ENCODE measurements at places on chromosomes 2 and 18.

DNA sequence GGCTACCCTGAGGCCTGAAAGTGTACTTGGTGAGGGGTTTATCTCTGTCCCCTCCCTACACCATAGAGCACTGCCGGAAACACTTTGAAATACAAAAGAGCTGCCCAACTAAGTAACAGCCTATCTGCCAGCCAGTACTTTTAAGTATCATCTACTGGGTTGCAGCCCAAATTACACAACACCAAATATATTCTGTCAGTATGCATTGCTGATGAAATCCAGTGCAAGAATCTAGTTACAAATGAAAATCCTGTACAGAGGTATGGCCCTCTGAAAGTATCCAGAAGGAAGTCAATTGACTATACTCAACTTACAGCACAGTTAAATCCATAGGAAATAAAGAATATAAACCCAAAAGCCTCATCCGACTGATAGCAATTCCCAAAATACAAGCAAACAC is 280.8 kb downstream of the CCDC85A start:
- DNase-seq: no peak

DNA sequence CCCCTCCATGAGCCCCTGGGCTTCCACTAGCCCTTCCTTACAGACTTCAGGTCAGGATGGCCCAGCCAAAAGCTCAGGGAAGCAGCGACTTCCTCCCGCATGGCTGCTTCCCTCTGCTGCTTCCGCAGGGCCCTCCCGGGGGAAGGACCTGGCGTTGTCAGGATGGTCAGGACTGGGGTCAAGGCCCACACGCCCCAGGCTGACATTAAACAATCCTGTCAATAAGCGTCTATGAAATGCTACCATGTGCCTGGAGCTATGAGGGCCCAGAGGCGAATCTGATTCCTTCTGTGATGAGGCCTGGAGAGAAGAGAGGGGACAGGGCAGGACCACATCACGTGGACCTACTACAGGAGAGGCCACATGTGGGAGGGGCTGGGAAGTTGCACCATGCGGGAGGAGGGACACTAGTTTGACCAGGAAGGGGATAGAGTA is 17.3 kb downstream of the CYS1 start:
- no peak for DNase-seq

DNA sequence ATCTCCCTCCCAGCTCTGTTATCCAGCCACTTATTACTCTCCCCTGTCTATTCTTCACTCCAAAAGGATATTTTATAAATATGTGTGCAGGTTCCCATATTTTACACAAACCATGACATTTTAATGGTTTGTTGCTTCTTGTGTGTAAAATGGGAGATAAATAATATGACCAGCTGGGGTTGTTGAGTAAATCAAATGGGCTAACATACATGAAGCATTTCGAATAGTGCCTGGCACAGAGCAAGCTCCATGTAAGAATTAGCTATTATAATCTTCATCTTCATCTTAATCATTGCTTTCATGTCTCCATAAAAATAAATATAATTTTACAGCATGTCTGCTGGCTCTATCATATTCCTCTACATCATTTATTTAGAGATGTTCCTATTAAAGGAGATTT is 283.1 kb downstream of the RAD51AP2 start:
- DNase-seq: no peak

DNA sequence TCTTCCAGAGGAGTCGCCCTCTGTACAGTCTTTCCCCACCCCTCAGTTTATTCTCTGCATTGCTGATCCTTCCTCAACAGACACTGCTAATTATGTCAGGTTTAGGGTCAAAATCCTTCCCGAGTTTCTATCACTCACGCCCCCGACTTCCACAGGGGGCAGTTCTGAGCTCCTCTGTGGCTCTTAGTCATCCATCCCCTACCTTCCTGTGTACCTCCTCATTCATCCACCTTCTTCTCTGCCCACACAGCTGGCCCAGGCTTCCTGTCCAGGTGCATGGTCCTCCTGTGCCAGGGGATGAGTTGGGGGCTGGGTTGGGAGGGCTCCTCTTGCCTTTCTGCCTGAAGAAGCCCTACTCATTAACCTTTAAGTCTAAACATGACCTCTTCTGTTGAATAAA is 202.9 kb downstream of the ARL4C start:
- peak; percentile 22 for DNase-seq

GRCh38 chr2:77009307-77009706 is 512.9 kb downstream of the LRRTM4 start:
- no peak for DNase-seq

DNA sequence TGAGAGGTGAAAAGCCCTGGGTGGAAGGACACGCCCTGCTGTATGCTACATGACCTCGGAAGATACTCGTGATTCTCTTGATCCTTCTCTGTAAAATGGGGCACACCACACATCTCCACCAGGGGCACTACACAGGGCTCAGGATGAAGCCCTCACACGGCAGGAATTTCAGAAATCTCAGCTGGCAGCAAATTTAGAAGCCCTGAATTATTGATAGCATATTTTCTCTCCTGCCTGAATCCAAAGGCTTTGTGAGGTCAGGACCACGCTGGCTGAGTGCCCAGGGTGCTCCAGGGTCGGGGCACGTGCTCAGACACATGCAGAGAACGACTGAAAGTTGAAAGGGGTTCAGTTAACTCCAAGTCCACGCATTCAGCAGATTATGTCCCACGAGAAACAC is 42.1 kb upstream of the GALR1 start:
- peak; percentile 65 for DNase-seq

- no peak for DNase-seq
Measured at GRCh38 chr2:216202626-216203250, 93.6 kb downstream of the XRCC5 start.

DNA sequence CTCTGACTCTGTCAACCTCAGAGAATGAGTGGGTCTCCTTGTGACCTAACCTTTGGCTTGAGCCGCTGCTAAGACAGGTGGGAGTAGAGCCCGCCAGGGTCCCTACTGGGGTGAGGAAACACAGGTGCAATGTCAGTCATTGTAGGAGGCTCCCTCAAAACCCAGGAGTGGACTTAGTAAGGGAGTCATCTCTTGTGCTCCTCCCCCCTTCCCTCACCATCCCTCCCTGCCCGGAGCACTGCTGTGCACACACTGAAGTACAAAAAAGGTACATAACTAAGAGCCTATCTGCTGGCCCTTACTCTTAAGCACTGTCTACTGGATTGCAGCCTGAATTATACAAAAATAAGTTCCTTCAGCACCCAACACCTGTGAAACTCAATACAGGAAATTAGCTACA is 77.2 kb downstream of the MYO3B start:
- DNase-seq: no peak

DNA sequence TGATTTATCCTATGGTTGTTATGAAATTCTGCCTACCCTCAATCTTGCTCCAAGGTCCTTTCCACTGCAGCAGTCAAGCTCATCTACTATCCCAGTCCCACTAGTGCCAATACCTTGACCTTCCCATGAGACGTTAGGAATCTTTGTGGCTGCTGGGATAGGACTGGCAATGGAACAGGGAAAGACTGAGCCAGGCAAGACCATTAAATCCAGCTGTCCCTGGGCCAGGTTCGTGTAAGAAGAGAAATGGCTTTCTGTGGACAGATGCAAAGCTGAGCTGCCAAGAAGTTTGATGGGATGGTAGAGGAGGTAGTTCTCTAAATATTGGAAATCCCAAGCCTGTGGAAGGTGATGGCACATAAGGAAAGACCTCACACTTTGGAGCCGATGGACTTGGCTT is 50.1 kb upstream of the TMEM17 start:
- DNase-seq: no peak

DNA sequence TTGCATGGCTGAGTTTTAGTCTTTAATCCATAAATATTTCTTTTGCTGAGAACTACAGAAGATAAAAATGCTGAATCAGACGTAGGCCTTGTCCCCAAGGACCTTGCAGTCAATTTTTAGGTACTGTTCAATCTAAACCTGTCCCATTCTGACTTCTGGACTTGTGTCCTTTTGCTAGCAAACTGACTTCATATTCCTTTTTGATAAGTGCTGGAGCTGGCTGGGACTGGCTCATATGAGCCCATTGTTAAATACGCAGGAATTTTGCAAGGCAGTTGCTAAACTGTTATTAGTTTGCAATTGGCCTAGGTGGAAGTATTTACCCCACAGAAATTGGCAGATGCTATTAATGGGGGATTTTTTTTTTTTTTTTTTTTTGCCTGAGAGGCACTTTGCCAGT is 941.4 kb downstream of the DCC start:
- no peak for DNase-seq

- no peak for DNase-seq
Measured at GRCh38 chr2:55837073-55837472, 86.5 kb downstream of the EFEMP1 start.

DNA sequence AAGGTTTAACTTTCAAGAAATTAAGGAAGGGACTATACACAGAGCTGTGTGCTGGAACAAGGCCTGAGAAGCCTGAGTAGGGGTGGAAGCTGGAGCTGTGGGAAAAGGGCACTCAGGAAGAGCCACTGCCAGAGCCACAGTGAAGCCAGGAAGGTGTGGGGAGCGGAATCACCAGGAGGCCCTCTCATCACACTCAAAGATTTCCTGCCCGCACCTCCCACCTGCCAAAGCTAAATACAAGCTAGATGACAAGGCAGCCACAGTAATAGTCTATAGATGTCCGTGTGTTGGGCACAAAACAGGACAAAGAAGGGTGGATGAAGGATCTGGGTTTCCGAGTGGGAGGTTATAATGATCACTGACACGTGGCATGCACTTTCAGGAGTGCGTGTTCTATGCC is 126.0 kb downstream of the ZNF532 start:
- DNase-seq: no peak

GRCh38 chr2:47083005-47083404 is 72.1 kb downstream of the STPG4 start:
- DNase-seq: no peak

- no peak for DNase-seq
Measured at GRCh38 chr18:2774669-2775068, 72.1 kb upstream of the EMILIN2 start.

DNA sequence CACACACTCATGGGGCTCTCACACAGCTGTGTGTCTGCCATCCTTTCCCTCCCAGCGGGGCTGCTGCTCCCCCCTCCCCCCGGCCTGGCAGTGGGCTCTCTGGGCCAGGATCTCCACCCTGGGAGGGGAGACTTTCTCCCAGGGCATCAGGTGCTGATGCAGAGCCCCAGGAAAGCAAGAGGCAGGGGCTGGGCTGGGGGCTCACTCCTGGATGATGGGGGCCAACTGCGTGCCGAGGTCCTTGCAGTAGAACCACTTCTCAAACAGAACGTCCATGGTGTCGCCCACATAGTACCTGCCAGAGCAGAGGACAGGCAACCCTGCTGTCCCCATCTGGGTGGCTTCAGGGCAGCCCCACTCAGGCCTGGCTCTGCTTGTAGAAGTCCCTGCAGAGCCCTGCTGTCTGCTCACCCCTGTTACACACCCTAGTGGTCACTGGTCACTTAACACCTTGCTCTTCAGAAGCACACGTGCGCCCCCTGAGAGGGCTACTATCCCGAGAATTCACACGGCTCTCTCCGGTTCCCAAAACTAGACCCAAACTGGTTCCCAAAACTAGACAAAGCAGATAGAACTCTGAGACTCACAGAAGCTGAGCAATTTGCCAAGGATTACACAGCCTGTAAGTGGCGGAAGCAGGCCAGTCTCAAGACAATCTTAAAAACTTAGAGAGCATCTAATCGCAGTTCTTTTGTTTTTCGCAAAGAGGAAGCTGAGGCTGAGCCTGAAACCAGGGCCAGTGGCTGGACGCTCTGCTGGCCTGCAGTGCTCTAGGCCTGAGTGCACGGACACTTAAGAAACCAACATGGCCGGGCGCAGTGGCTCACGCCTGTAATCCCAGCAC is 6.6 kb upstream of the OXER1 start:
- DNase-seq: no peak

DNA sequence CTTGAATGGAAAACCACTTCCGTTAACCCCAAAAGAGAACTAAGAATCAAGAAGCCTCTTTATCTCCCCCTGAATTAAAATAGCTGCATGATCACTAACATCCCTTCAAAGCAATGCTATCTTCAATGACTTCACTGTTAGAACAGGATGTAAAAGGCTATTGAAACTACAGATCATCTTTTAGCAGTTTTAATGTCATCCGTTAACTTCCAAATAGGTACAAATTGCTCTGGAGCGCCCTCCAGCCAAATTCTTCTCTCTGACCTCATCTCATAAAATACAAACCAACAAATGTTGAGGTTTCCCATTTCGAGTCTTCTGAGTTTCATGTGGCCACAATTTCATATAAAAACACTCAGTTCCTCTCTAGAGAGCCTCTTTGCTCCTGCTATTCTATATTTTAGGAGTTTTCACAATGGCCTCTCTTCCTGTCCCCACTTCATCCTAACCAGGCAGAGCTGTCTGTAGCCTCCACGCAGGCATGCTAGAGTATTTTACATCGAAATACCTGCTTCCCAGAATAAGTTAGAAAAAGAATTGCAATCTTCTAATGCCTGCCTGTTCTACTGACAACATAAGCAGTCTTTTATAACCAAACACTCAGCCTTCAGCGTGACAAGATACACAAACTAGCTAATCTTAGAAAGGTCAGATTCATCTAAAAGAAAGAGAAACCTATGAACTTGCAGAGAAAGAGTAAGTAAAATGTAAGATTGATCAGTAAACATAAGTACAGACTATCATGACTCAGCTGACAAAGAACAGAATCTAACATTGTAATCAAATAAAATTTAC is 37.9 kb downstream of the B4GALT6 start:
- no peak for DNase-seq

GRCh38 chr2:11899264-11899818 is 152.9 kb downstream of the LPIN1 start:
- DNase-seq: no peak

- peak; percentile 88 for DNase-seq
Measured at GRCh38 chr2:237572021-237572741, 5.8 kb downstream of the PRLH start.

DNA sequence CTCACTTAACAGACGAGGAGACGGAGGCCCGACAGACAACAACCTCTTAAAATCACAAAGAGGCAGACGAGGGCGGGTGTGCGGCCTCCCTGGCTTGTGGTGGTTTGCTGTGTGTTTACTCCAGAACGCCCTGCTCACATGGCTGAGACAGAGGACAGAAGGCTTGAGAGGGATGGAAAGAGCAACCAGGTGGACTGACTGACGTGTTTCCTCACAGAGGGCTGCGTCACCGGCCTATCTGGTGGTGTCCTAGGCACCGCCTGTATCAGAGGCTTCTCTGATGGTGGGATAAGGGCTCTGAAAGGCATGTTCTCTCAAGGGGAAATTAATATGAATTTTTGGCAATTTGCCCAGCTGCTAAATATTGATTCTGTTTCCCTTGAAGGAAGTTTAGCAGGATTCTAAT is 47.0 kb upstream of the RALBP1 start:
- DNase-seq: no peak

GRCh38 chr2:233799716-233800115 is 21.6 kb downstream of the MROH2A start:
- DNase-seq: no peak
